Endothelial cell of coronary artery (primary cell): ENCODE measurements at places on chromosomes 7 and 10. TPM values are rescaled to one million over a fixed set of nuclear protein-coding genes. Genes with fewer than 3 reads are reported as not detected.

Gene CYP2C9
- not detected in 2 replicates for total RNA-seq

Gene ATOH7
- not detected in 2 replicates for total RNA-seq

Gene SPDYE18
- 0.09 and 0.28 TPM in 2 replicates for total RNA-seq

Gene AKAP9
- 41.8 and 47.7 TPM in 2 replicates for total RNA-seq

Gene FAM241B
- 0.18 and 0.28 TPM in 2 replicates for total RNA-seq
